ENCODE measurements at places on chromosomes 6 and 20.

- DNase-seq: no peak
Observed at GRCh38 chr6:53418288-53418687, 69.5 kb upstream of the ELOVL5 start.

DNA sequence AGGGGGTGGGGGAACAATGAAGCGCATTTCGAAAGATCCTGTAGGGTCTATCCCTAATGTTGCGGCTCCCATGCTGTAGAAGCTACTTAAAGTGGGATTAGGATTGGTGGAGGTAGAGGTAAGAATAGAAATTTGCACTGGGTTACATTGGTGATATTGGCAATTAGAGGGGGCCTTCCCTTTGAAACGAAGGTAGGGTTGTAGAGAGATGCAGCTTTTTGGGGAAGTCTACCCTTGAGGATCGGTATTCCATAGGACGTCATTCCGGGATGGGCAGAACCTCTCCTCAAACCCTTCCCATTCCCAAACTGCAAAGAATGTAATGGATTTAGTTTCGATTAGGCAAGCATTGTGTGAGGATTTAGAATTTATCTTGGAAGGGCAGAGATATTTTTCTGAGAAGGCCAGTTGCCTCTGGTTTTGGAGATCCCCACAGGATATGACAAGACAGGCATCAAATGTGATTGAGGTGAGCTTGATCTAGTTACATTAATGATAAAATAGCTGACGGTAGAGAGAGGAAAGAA, 5.4 kb upstream of the ZNFX1 start:
- no peak for DNase-seq

- DNase-seq: no peak
Observed at GRCh38 chr20:14919501-14920081, 582.2 kb upstream of the FLRT3 start.

- DNase-seq: no peak
Observed at GRCh38 chr6:43796903-43797890, 27.2 kb downstream of the VEGFA start.

- no peak for DNase-seq
Observed at GRCh38 chr20:24406750-24407149, 62.7 kb upstream of the SYNDIG1 start.

All from SW 1271 (cell line).